ENCODE measurements at places on chromosomes 11 and 22. TPM values are rescaled to one million over a fixed set of nuclear protein-coding genes. Genes with fewer than 3 reads are reported as not detected.

The C22orf15 gene
- not detected for polyA plus RNA-seq

The SNRPD3 gene
- 123 TPM for polyA plus RNA-seq

The PTH gene
- not detected for polyA plus RNA-seq

The SPTBN2 gene
- 78.9 TPM for polyA plus RNA-seq

The ANO1 gene
- 28.8 TPM for polyA plus RNA-seq

The PRRG4 gene
- 0.07 TPM for polyA plus RNA-seq

The GRIK4 gene
- polyA plus RNA-seq = 8.3 TPM

The HEPN1 gene
- polyA plus RNA-seq = not detected

The ADM2 gene
- polyA plus RNA-seq = not detected

The RFPL3 gene
- polyA plus RNA-seq = not detected

The VPREB1 gene
- polyA plus RNA-seq = not detected

The JOSD1 gene
- 6.2 TPM for polyA plus RNA-seq

The NDUFS8 gene
- 119 TPM for polyA plus RNA-seq

The BACE1 gene
- 10.9 TPM for polyA plus RNA-seq

The MB gene
- not detected for polyA plus RNA-seq

The MMP13 gene
- polyA plus RNA-seq = not detected

The HORMAD2 gene
- not detected for polyA plus RNA-seq

The IL10RA gene
- polyA plus RNA-seq = not detected

The DESI1 gene
- 15.0 TPM for polyA plus RNA-seq

The SMC1B gene
- polyA plus RNA-seq = not detected

The BIK gene
- not detected for polyA plus RNA-seq

The NXPE1 gene
- not detected for polyA plus RNA-seq

The NPAS4 gene
- polyA plus RNA-seq = not detected

The MYBPC3 gene
- 0.08 TPM for polyA plus RNA-seq

The ACTN3 gene
- not detected for polyA plus RNA-seq

The OR51B4 gene
- polyA plus RNA-seq = not detected

The GRM5 gene
- 6.9 TPM for polyA plus RNA-seq

The SMDT1 gene
- polyA plus RNA-seq = 149 TPM
